ENCODE measurements at places on chromosomes 1 and 21. TPM values are rescaled to one million over a fixed set of nuclear protein-coding genes. Genes with fewer than 3 reads are reported as not detected.

The LYPD8 gene
- total RNA-seq, result not detected

The GBP4 gene
- total RNA-seq, result 0.56 TPM

The S100A7 gene
- total RNA-seq, result not detected

The TMEM63A gene
- total RNA-seq, result 7.4 TPM

- no peak overlapping the region for H3K4me3 ChIP-seq
- DNase-seq, result no peak
- H3K27me3 ChIP-seq, result peaks cover 56% of the 10 kb centered on the region
- H3K27ac ChIP-seq, result no peak overlapping the region
- peaks cover 16% of the 10 kb centered on the region for H3K4me1 ChIP-seq
- H3K36me3 ChIP-seq, result no peaks in the 10 kb centered on the region
Observed at GRCh38 chr1:39690225-39690624, 1.0 kb downstream of the HPCAL4 start.

DNA sequence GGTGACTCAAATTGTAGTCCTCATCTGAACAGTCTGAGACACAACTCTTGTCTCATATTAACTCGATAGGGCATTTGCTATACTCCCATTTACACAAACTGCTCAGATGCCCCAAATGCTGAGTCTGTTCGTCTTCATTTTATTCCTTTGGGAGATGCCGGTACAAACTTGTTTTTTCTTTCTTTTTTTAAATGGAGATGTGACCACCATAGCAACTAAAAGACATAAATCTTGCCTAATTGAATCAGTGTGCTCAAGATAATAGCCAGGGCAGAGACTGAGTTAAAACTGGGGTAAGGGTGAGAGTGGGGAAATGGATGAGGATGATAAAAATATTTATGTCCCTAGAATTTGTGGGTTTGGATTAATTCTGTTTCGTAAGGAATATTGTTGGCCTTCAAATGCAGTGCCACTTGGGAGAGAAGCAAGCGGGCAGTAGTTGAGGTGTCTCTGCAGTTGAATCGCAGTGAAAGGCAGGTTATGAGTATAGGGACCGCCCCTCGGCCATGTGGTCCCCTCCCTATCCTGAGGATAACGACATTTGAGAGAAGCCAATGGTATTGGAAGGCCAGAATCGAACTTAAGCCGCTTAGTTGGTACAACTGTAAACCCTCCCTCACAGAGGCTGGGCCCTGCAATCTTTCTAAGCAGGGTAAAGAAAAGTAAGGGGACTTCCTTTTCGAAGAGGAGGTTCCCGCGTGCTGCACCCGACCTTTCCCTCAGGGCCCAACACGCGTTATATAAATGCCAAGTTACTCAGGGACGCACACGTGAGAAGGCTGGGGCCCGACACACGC is 859 bp upstream of the LRRC8B start:
- H3K27ac ChIP-seq, result no peak overlapping the region
- peak overlapping the region; percentile 69 for H3K4me3 ChIP-seq
- peaks cover 3% of the 10 kb centered on the region for H3K36me3 ChIP-seq

- H3K4me1 ChIP-seq, result no peaks in the 10 kb centered on the region
- H3K27ac ChIP-seq, result no peak overlapping the region
- DNase-seq, result no peak
- H3K36me3 ChIP-seq, result no peaks in the 10 kb centered on the region
- H3K4me3 ChIP-seq, result no peak overlapping the region
Observed at GRCh38 chr1:181607524-181607923, 124.2 kb downstream of the CACNA1E start.

GRCh38 chr1:117061986-117062415 is 1.9 kb downstream of the TTF2 start:
- H3K36me3 ChIP-seq, result peaks cover 21% of the 10 kb centered on the region
- no peak overlapping the region for H3K4me3 ChIP-seq
- H3K27ac ChIP-seq, result peak overlapping the region; percentile 12
- H3K4me1 ChIP-seq, result peaks cover 22% of the 10 kb centered on the region

DNA sequence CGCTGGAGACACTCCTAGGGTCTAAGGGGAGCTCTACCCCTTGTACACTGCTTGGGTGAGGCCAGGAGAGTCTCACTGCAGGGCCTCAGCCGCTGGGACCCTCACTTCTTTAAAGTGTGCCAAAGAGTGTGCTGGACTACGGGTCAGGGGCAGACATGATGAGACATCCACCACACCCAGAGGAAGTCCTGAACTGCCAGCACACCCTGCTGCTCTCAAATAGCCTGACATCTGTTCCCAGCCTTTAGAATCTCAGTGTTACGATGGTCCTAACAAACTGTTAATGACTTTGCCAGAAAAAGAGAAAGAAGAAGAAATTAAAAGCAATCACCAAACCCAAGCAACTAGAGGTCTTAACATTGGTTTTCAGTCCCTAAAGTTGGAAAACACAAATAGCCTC is 49.0 kb downstream of the MRPL37 start:
- DNase-seq, result no peak
- peak overlapping the region; percentile 74 for H3K27ac ChIP-seq
- H3K4me1 ChIP-seq, result peaks cover 62% of the 10 kb centered on the region
- no peak overlapping the region for H3K4me3 ChIP-seq

GRCh38 chr1:207344221-207344620 is 22.7 kb downstream of the CD55 start:
- no peak for DNase-seq
- H3K27me3 ChIP-seq, result no peaks in the 10 kb centered on the region
- peaks cover 10% of the 10 kb centered on the region for H3K36me3 ChIP-seq
- no peak overlapping the region for H3K4me3 ChIP-seq
- peaks cover 7% of the 10 kb centered on the region for H3K4me1 ChIP-seq

GRCh38 chr21:33078907-33079582 is 9.1 kb downstream of the OLIG1 start:
- no peak overlapping the region for H3K27ac ChIP-seq
- no peak overlapping the region for H3K4me3 ChIP-seq
- H3K4me1 ChIP-seq, result 0 out of 2 replicates have a peak, but pooled peaks cover 4% of the 10 kb centered on the region

- no peak overlapping the region for H3K4me3 ChIP-seq
- DNase-seq, result no peak
- H3K4me1 ChIP-seq, result no peaks in the 10 kb centered on the region
- H3K36me3 ChIP-seq, result no peaks in the 10 kb centered on the region
Observed at GRCh38 chr1:199172171-199173124, 533.6 kb downstream of the PTPRC start.

DNA sequence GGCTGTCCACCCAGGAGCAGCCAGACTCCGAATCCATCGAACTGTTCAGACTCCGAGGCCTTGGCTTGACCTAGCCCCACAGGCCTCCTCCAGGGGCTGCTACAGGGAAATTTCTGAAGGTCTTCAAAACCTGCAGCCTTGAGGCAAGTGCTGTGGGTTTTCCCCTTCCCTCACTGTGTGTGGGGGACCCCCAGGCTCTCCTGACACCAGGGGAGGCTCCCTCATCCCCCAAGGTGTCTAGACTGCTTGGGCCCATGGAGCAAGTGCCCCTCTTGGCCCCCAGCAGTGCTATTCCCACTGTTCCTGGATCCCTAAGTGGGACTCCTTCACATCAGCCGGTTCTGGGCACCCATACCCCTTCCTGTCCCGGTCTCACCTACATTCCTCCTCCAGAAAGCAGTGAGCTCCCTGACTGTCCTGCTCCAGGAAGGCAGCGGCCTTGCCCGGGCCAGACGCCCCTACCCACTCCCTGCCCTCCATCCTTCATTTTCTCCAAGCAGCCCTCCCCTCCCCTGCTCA is 814 bp downstream of the PAQR7 start:
- H3K27ac ChIP-seq, result peak overlapping the region; percentile 9
- peaks cover 17% of the 10 kb centered on the region for H3K4me1 ChIP-seq
- DNase-seq, result no peak
- no peaks in the 10 kb centered on the region for H3K36me3 ChIP-seq
- H3K4me3 ChIP-seq, result peak overlapping the region; percentile 53

- DNase-seq, result no peak
- no peaks in the 10 kb centered on the region for H3K4me1 ChIP-seq
- no peak overlapping the region for H3K27ac ChIP-seq
- no peak overlapping the region for H3K4me3 ChIP-seq
Observed at GRCh38 chr21:26451081-26451740, 121.9 kb downstream of the CYYR1 start.

DNA sequence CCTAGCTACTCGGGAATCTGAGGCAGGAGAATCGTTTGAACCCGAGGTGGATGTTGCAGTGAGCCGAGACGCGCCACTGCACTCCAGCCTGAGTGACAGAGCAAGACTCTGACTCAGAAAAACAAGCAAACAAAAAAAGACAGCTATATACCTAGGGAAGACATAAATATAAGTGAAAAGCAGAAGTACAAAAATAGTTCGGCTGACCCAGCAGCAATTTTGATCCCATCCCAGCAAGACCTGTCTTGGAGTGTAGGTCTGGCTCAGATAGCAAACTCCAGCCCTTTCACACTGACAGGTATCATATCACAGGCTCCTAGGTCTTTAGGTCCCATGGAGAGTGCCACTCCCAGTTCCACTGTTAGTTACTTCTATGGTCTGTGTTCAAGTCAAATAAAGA is 14.6 kb downstream of the MTX1 start:
- no peak overlapping the region for H3K27ac ChIP-seq
- H3K4me1 ChIP-seq, result peaks cover 43% of the 10 kb centered on the region
- no peaks in the 10 kb centered on the region for H3K27me3 ChIP-seq
- no peak for DNase-seq

DNA sequence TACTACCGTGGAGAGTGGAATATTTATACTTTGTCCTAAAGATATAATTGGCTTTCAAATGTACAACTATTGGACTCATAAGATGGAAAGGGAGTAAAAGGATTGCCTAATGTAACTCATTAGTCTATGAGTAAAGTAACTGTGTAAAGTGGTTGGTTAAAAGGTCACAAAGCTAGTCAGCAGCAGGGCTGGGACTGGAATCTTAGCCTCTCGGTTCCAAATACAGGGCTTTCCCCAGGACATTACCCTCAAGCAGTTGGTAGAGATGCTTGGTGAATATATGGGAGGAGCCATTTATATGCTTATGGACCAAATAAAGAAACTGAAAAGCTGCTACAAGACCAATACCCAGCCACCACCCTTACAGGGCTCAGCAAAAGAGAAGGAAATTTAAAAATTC is 283.7 kb downstream of the HLX start:
- no peaks in the 10 kb centered on the region for H3K36me3 ChIP-seq
- no peaks in the 10 kb centered on the region for H3K27me3 ChIP-seq
- H3K27ac ChIP-seq, result no peak overlapping the region
- no peak for DNase-seq
- no peak overlapping the region for H3K4me3 ChIP-seq

DNA sequence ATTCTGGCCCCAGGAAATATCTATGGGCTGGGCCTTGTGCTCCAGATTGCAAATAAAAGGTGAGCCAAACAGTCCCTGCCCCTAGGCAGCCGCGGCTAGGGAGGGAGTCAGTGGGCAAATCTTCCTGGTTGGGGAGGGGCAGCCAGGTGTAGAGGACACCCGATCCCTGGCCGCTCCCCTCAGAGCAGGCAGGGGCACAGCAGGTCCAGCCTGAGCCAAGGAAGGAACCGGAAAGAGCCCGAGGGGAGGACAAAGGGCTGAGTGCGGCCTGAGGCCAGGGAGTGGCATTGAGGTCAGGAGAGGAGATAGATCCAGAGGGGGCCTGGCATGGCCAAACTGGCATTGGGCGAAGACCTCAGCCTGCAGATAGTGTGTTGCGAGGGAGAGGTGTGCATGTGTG is 36.6 kb upstream of the ARF1 start:
- no peaks in the 10 kb centered on the region for H3K27me3 ChIP-seq
- no peak overlapping the region for H3K27ac ChIP-seq

DNA sequence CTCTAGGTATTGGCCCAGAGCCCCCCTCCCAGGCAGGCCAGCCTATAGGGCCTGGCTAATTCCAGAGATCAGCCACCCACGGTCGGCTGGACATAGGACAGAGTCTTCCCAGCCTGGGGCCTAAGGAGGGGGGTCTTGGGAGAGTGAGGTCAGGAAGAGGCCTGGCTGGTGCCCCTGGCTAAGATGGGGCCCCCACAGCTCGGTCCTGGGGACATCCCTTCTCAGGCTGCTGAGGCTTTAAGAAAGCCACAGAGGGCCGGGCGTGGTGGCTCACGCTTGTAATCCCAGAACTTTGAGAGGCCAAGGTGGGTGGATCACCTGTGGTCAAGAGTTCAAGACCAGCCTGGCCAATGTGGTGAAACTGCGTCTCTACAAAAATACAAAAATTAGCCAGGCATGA is 2.5 kb downstream of the C1orf167 start:
- H3K4me1 ChIP-seq, result no peaks in the 10 kb centered on the region
- H3K27ac ChIP-seq, result no peak overlapping the region
- DNase-seq, result no peak
- peaks cover 13% of the 10 kb centered on the region for H3K27me3 ChIP-seq

DNA sequence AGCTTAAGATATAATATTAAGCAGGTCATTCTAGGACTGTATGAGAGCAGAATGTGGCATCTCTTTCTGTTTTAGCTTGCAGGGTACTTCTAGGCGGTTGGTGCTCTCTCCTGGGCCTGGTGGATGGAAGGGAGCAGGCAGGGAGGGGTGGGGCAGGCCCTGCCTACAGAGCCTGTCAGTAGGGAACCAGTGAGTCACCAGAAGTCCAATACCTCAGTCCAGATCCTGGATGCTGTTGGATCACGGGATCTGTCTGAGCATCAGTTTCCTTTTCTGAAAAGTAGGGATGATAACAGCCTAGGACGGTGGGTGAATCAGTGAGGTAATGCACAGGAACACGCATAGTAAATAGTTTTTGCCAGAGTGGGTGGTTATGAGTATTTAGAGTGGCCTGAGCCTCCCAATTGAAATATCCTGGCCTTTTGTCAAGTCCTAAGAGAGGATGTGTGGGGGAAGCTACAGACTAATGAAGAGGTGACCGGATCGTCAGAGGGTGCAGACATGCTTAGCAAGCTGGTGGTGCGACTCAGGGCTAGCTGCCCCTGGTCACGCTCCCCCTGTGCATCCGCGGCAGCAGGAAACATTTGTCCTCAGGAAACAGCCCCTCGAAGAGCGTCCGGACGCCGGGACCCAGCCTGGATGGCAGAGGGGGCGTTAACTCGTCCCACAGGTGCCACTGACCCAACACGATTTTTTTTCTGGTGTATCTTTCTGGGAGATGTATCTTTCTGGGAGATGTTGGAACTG is 23.9 kb downstream of the NAV1 start:
- H3K4me3 ChIP-seq, result no peak overlapping the region
- H3K27ac ChIP-seq, result peak overlapping the region; percentile 72
- H3K27me3 ChIP-seq, result no peaks in the 10 kb centered on the region
- peaks cover 42% of the 10 kb centered on the region for H3K4me1 ChIP-seq
- H3K36me3 ChIP-seq, result no peaks in the 10 kb centered on the region

DNA sequence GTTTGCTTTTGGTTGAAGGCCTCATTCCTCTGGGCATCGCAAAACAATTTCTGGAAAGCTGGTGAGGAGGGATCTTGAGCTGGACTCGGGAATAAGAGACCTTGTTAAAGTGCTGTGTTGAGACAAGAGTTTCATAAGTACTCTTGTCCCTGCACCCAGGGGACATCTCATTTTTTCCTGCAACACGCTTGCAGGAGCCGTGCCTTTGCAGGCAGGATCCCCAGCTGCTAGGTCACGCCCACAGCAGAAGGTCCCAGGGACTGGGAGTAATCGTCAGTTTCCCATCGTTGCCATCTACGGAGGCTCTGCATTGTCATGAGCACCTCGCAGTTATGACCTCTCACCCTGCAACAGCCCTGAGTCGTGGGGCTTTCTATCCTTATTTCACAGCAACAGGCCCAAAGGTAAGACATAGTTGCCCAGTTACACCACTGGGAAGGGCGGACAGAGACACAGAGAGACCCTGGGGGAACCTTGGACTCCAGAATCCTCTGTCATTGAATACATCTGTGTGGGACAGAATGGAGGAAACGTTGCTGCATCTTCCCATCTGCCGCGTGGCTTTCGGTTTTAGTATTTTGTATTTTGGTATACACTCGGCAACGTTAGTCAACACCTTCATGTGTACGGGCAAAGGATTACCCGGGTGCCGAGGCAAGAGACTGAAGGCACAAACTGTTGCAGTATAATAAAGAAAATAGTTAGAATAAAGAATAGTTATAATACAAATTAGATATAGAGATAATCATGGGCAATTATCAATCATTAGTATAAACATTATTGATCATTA is 60.4 kb upstream of the DMRTB1 start:
- no peak for DNase-seq
- H3K27me3 ChIP-seq, result no peaks in the 10 kb centered on the region
- H3K4me1 ChIP-seq, result no peaks in the 10 kb centered on the region
- H3K4me3 ChIP-seq, result no peak overlapping the region
- H3K27ac ChIP-seq, result no peak overlapping the region
